ENCODE measurements at places on chromosomes 1 and 21. TPM values are rescaled to one million over a fixed set of nuclear protein-coding genes. Genes with fewer than 3 reads are reported as not detected.

DNA sequence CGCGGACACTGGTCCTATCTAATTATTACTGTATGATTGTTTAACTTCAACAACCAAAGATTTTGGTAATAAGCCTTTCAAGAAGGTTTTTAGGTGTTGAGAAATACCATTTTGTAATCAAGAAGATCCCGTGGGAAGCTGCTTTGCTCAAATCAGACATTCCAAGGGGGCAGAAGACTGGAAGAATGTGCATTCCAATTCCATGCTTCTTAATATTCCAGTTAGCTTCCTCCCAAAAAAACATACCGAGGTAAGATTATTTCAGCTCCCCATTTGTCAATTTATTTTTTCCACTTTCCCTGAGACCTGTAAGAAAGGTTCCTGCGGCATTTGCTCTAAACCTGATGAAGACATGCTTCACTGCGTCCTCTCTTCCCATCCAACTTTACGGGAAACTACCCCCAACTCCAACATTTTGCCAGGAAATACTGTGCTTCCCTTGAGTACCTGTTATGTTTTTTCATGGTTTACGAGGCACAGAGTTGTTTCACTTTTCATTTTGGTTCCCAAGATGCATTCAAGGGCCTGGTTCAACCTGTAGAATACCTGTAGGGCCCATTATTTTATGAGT, 4.1 kb downstream of the CNN3 start:
- peaks cover 78% of the 10 kb centered on the region for H3K4me1 ChIP-seq
- no peak overlapping the region for H3K27ac ChIP-seq
- no peak for DNase-seq
- H3K4me3 ChIP-seq: peak overlapping the region; percentile 52
- H3K36me3 ChIP-seq: peaks cover 8% of the 10 kb centered on the region

- no peak overlapping the region for H3K4me3 ChIP-seq
- no peak for DNase-seq
- no peaks in the 10 kb centered on the region for H3K36me3 ChIP-seq
- H3K4me1 ChIP-seq: peaks cover 18% of the 10 kb centered on the region
- H3K27ac ChIP-seq: no peak overlapping the region
These were observed 3.8 kb downstream of the G0S2 start for GRCh38 chr1:209678981-209679539.

- no peaks in the 10 kb centered on the region for H3K4me1 ChIP-seq
- H3K27me3 ChIP-seq: no peaks in the 10 kb centered on the region
- no peak overlapping the region for H3K4me3 ChIP-seq
- no peak for DNase-seq
These were observed 12.0 kb downstream of the ERVH48-1 start for GRCh38 chr21:42913476-42913875.

GRCh38 chr21:30990514-30991262, 47.6 kb downstream of the KRTAP19-8 start:
- no peak for DNase-seq
- no peaks in the 10 kb centered on the region for H3K4me1 ChIP-seq
- no peak overlapping the region for H3K27ac ChIP-seq
- H3K4me3 ChIP-seq: no peak overlapping the region

DNA sequence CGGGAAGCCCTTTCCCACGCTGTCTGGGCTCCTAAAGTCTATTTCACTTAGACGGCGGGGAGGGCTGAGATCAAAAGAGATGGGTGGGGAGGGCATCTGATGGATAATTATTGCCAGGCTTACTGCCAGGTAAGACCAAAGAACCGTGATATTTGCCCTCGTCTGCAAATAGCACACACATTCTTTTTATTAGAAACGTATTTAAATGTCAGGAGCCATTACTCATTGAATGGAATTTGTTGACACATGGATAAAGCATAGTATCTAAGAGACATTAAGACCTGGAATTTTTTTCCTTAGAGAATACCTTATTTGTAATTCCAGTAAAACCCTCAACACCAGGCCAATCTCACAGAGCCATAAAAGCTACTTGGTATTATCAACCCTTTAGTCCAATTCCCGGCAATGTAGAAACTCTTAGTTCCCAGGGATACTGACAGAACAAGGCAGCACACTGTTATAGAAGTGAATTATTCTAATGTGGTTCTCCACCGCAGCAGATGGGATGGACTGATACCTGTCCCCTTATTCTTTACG, 10.6 kb downstream of the URB1 start:
- H3K4me1 ChIP-seq: peaks cover 10% of the 10 kb centered on the region
- H3K27me3 ChIP-seq: no peaks in the 10 kb centered on the region
- DNase-seq: no peak
- H3K27ac ChIP-seq: no peak overlapping the region

DNA sequence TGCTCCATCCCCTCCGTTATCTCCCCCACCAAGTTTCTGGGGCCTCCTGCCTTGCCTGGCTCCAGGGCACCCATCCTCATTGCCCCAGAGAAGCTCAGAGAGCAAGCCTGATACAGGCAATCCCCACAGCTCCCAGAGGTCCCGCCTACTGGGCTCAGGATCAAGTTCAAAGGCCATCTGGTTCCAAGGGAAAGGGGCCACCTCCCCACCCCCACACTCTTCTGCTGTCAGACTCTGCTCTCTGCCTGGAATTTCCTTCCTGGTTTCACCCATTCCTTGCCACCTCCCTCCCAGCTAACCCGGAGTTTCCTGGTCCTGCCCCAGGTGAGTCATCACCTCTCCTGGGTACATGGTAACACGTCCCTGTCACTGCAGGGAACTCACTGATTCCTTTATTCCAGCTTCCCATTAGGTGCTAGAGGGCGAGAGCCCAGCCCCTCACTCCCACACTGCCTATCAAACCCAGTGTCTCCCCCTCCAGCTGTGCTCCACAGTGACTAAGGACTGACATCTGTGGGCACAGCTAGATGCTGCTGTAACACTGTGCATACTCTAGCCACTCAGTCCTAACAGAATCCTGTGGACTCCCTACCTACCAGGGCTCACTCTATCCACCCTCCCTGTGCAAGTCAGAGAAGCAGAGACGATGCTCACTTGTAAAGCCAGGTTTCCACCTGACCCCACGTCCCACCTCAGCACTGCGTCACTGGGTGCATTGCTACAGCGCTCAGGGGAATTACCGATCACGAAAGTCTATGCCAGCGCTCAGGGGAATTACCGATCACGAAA, 21.8 kb downstream of the RSPH1 start:
- no peak overlapping the region for H3K27ac ChIP-seq
- H3K4me3 ChIP-seq: no peak overlapping the region
- H3K36me3 ChIP-seq: no peaks in the 10 kb centered on the region
- H3K27me3 ChIP-seq: no peaks in the 10 kb centered on the region
- peaks cover 15% of the 10 kb centered on the region for H3K4me1 ChIP-seq
- no peak for DNase-seq

- no peaks in the 10 kb centered on the region for H3K4me1 ChIP-seq
- no peak overlapping the region for H3K4me3 ChIP-seq
- H3K27me3 ChIP-seq: no peaks in the 10 kb centered on the region
- H3K36me3 ChIP-seq: no peaks in the 10 kb centered on the region
- no peak overlapping the region for H3K27ac ChIP-seq
These were observed 90.0 kb downstream of the SELENOF start for GRCh38 chr1:86823821-86824500.

DNA sequence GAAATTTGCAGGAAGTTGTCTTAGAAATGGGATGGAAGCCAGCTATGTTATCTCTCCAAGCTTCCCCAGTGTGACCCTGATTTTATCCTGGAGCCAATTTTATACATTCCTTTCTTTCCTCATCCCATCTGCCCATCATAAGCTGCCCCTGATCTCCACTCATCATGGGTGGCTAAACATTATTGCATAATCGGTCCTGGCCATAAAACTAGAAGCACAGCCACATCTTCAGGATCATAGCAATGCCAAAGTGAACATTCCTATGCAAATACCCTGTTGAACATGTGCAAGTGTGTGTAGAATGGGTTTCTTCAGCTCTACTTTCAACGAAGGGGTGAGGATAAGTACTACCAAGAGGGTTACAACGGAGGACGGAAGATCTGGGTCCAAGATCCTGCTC, 50.6 kb upstream of the COG2 start:
- DNase-seq: no peak
- no peak overlapping the region for H3K4me3 ChIP-seq
- H3K27ac ChIP-seq: no peak overlapping the region
- no peaks in the 10 kb centered on the region for H3K36me3 ChIP-seq

The SLAMF6 gene
- not detected for total RNA-seq

The IGSF5 gene
- total RNA-seq: 0.77 TPM

The BCAN gene
- total RNA-seq: 2.4 TPM

The PRKCZ gene
- total RNA-seq: 10.6 TPM

The ELAPOR1 gene
- 0.64 TPM for total RNA-seq

The SCAMP3 gene
- total RNA-seq: 75.3 TPM

The DNM3 gene
- 3.9 TPM for total RNA-seq

Measured in neural crest cell (in vitro differentiated cells).